ENCODE measurements at places on chromosomes 3 and 15.
A peak's percentile ranks its signal among the peaks of the same experiment; 100 is the strongest.

- no peak for DNase-seq
Observed at GRCh38 chr3:62874711-62875557, at the start of gene CADPS. Gene CADPS, minus strand, starts transcription at chr3:62875416. Its CDS starts 387 bp downstream, at chr3:62875029.

DNA sequence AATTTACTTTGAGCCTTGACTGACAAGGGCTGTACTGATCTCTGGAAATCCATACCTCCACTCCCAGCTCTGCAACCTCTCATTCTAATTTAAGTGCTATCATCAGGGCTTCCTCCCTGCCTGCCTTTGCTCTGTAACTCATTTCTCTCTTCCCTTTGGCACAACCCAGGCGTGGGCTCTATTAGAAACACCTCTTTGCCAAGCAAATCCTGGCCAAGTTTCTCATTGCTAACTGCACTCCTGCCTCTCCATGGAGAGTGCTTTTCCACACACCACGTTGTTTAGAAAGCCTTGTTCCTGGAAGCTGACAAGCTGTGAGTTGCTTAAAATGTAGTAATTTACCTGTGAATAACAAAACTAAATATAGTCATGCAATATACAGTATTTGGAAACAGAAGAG, 20.1 kb upstream of the FSTL1 start:
- DNase-seq: no peak

GRCh38 chr15:64582202-64582601, 121.8 kb downstream of the ZNF609 start:
- no peak for DNase-seq

- DNase-seq: peak; percentile 47
Observed at GRCh38 chr3:100245927-100246326, 14.9 kb upstream of the TBC1D23 start.

- no peak for DNase-seq
Observed at GRCh38 chr3:4506559-4507023, 13.4 kb downstream of the ITPR1 start.

- no peak for DNase-seq
Observed at GRCh38 chr3:180420016-180420415, 181.9 kb upstream of the TTC14 start.

DNA sequence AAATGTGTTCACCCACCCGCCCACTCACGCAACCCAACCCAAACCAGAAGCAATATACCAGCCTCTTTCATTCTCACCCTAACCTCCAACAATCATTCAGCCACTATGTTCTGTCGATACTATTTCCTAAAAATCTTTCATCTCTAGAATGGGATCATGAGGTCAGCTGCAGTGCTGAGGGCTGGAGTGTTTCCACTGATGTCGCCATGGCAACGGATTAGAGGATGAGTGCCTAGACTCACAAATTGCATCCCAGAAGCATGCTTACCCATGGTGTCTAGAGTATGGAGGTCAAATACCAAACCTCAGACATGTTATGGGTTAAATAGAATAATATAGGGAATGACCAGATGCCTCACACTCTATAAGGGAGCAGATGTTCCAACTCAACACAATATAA, 138.5 kb downstream of the GABRB3 start:
- no peak for DNase-seq

- no peak for DNase-seq
Observed at GRCh38 chr3:143291836-143292447, 172.4 kb downstream of the CHST2 start.

DNA sequence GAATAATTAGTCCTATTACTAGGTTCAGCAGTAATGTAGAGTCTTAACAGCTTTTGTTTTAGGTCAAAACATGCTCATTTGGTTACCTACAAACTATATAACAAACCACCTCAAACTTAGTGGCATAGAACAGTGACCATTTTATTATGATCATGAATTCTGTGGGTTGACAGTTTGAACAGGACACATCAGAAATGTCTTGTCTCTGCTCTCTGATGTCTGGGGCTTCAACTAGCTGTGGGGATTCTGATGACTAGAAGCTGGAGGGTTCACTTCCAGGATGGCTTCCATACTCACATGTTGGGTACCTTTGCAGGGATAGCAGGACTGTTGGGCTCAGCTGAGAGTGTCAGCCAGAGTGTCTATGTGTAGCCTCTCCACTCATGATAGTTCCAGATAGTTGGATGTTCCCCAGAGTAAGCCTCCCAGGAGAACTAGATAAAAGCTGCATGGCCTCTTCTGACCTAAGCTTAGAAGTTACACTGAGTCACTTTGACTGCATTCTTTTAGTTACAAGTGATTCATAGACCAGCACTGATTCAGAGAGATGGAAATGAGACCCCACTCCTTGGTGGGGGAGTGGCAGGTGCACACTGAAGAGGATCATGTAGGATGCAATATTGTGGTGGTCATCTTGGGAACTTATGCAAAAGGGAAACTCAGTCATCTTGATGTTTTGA, 32.6 kb downstream of the PLCL2 start:
- DNase-seq: peak; percentile 46

GRCh38 chr3:30810625-30811024, 83.8 kb downstream of the GADL1 start:
- peak; percentile 7 for DNase-seq

GRCh38 chr15:45449916-45450867, 71.8 kb upstream of the GATM start:
- DNase-seq: no peak

GRCh38 chr3:58369876-58370275, 37.2 kb downstream of the PXK start:
- DNase-seq: no peak

DNA sequence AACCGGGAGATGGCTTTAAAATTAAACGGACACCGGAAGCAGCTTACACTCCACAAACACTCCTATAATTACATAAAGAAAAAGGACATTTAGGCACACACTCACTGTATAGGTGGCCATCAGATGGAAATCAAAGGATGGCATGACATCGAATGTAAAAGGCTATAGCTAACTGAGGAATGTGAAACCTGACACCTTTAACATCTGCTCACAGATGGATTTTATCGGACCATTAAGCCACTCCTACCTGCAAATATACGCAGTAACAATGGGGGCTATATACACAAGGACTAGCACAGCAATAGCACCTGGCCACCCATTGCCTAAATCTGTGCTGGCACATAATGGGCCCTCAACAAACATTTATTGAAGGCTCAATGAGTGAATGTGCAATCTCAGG, 14.5 kb upstream of the RBSN start:
- DNase-seq: no peak
